Right lung (tissue), 10 donors: ENCODE measurements at places on chromosomes 12 and 14. TPM values are rescaled to one million over a fixed set of nuclear protein-coding genes. Genes with fewer than 3 reads are reported as not detected.
A peak's percentile ranks its signal among the peaks of the same experiment; 100 is the strongest.

GRCh38 chr14:76726551-76726970, 34.7 kb upstream of the VASH1 start:
- DNase-seq, result no peak

GRCh38 chr12:69024907-69025306, 91.9 kb upstream of the CPM start:
- DNase-seq, result no peak

DNA sequence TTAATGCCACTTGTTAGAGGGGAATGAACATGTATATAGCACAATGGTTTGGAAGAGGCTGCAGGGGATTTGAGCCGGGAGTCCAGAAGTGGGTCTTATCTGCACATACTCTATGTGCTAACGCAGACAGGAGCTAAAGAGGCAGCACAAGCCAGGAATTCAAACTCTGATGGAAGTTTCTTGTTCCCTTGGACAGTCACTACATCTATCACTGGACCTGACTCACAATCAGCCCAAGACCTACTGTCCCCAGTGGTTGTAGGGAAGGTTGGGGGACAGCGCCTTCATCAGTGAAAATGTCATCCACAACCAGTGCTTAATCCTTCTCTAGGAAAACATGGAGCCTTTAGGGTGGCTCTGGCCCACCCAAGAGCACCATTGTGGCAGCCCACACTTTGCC, 107.8 kb downstream of the GCH1 start:
- no peak for DNase-seq

- no peak for DNase-seq
Observed at GRCh38 chr12:56413392-56413791, 35.8 kb downstream of the TIMELESS start.

- DNase-seq, result no peak
Observed at GRCh38 chr12:8453021-8453513, 2.7 kb upstream of the CLEC6A start.

GRCh38 chr14:67883717-67884116, 64.1 kb downstream of the RAD51B start:
- no peak for DNase-seq

- peak; percentile 44 for DNase-seq
Observed at GRCh38 chr12:49503674-49504180, 35.1 kb upstream of the KCNH3 start.

- no peak for DNase-seq
Observed at GRCh38 chr14:46550836-46551235, 100.7 kb downstream of the RPL10L start.

GRCh38 chr12:40473962-40474361, 218.3 kb upstream of the CNTN1 start:
- DNase-seq, result no peak

DNA sequence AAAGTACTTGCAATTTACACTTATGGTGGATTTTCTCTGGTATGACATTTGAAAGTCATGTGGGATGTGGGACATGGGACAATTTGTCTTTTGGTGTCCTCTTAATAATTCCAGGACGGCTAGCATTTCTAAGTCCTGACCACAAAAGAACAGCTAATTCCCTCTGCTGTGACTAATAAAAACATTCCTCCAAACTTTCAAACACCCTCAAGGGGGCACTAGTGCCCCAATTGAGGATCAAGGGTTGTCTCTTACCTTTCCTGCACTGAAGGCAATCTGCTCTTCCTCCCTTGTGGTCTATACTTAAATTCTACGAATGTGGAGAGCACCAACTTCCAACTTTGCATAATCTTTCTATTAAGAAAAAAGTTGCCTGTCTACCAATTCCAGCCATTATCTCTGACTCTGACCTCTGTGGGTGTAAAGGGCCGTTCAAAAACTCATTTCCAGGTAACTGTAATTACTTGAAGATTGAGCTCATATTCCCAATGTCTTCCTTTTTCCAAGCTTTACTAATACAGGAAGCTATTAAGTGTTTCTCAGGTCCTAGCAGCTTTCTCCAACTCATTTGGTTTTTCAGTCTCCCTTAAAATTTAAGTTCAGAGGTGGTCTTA, 210.2 kb downstream of the PTPRO start:
- DNase-seq, result no peak

GRCh38 chr12:8637666-8638065, 25.0 kb downstream of the MFAP5 start:
- no peak for DNase-seq

- DNase-seq, result no peak
Observed at GRCh38 chr12:53115891-53116648, 12.8 kb downstream of the SOAT2 start.

GRCh38 chr12:19234981-19235871, 105.7 kb downstream of the PLEKHA5 start:
- DNase-seq, result no peak

GRCh38 chr14:61074852-61075251, 93.8 kb downstream of the SLC38A6 start:
- no peak for DNase-seq

DNA sequence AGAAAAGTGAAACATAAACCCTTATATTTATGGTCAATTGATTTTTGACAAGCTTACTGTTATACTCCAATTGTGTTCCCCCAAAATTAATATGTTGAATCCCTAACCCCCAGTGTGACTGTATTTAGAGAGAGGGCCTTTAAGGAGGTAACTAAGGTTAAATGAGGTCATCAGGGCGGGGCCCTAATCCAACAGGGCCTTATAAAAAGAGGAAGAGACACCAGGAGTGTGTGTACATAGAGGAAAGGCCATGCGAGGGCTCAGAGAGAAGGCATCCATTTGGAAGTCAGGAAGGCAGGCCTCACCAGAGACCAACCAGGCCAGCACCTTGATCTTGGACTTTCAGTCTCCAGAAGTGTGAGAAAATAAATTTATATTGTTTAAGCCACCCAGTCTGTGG, 6.5 kb upstream of the VTI1B start:
- no peak for DNase-seq

DNA sequence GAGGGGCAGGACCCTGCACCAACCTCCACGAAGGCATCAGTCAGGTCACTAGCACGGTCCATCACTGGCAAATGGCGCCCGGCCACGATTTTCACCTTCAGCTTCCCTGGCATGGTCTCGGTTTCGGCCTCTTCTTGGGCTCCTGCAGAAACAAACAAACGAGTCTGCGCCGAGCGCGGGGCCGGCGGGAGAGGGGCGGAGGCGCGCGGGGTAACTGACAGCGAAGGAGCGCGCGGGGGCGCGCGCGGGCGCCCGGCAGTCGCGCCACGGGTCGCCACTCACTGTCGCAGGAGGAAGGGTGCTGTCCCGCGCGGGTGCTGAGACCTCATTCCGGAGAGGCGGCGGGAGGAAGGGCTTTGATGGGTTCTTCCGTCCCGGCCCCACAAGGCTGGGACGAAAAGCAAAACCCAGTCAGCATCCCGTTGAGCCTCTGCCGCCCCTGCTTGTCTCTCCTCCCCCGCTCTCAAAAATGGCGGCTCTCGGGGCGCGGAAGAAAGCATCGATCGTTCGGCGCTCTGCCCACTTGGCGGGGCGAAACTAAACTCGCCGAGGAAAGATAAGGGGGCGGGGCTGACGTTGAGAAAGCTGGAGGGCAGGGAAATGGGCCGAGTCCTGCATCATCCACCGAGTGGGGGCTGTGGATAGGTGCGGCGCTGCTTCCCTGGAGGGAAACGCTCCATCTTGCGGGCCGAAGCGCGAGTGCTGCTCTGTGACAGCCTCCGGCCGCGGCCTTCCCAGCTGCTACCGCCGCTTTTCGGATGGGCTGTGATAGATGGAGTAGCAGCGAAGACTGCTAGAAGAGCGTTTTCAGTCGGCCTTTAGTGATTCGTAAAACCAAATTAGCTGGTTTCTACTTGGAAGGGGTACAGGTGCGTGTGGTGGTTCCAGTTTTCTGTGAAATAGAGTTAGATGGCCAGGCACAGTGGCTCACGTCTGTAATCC, at the start of gene C2CD5:
TSS of gene C2CD5 (minus strand) at position 505 of the 942 bp plus-strand sequence. CDS start at position 113, 392 bp downstream.
- DNase-seq, result peak; percentile 98

DNA sequence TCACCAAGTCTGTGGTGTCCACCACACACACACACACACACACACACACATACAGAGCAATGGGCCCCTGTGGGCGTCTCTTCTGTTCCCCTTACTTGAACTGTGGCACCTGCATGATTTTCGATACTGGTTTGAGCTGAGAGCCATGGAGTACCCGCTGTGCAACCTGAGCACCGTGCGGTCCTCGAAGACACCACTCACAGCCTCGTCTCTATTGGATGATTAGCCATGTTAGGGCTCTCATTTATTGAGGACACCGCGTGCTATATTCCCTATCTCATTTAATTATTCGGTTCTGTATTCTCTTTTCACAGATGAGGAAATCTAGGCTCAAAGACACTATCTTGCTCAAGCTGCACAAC, 623 bp upstream of the C14orf132 start:
- no peak for DNase-seq

- DNase-seq, result peak; percentile 24
Observed at GRCh38 chr12:108381787-108382436, 42.8 kb upstream of the CMKLR1 start.

GRCh38 chr12:45577844-45578399, 151.6 kb upstream of the ARID2 start:
- no peak for DNase-seq

DNA sequence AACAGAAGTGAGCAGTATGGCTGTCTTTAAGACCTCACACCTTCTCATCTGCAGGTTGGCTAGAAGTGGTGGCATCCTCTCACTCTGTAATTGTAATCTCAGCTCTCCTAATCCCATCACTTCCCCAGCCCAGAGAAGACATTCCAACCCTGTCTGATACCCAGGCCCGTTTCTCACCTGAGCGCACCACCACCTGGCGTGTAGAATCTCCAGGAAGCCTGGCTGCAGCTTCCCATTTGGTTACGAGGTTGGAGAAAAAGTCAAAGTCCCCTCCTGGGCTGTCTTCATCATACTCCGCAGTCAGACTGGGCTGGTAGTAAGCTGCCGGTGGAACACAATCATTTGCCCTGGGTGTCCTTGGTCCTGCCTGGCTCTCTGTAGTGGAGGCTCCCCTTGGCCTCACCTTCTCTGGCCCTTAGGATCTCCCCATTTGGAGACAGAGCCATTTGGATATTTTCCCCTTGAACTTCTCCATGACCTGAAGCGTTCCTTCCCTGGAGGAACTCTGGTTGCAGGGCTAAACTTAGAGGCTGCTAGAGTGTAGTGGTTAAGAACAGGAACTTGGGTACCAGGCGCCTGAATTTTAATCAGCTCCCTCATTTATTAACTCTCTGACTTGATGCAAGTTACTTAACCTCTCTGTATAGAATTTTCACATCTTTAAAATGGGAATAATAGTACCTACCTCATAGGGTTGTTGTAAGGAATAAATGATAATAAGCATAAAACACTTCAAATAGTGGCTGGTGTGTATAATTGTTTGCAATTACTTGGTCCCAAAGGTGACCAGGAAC, 1.8 kb downstream of the SDR39U1 start:
- no peak for DNase-seq

GRCh38 chr14:104428860-104429259, 150.7 kb upstream of the C14orf180 start:
- DNase-seq, result no peak

DNA sequence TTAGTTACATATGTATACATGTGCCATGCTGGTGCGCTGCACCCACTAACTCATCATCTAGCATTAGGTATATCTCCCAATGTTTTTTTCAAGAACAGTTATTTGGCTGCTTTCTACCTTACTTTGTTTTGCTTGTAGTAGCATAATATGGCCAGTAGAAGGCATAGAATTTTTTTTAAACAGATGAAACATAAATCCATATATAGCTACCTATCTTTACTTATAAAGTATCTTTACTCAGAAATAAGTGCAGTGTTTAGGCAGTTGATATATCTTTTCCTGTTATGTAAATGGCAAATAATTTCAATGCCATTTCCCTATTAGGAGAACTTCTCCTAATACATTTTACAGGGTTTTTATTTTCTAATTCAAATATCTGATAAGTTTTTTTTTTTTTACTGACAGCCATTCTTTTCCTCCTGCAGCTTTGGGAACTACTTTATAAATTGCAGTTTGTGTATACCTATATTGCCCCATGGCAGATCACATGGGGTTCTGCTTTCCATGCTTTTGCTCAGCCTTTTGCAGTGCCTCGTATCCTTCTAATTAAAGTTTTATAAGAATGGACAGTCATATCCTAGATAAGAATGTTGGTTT, 143.1 kb downstream of the PCNX1 start:
- no peak for DNase-seq

- no peak for DNase-seq
Observed at GRCh38 chr12:49966511-49967041, 4.9 kb downstream of the AQP5 start.

DNA sequence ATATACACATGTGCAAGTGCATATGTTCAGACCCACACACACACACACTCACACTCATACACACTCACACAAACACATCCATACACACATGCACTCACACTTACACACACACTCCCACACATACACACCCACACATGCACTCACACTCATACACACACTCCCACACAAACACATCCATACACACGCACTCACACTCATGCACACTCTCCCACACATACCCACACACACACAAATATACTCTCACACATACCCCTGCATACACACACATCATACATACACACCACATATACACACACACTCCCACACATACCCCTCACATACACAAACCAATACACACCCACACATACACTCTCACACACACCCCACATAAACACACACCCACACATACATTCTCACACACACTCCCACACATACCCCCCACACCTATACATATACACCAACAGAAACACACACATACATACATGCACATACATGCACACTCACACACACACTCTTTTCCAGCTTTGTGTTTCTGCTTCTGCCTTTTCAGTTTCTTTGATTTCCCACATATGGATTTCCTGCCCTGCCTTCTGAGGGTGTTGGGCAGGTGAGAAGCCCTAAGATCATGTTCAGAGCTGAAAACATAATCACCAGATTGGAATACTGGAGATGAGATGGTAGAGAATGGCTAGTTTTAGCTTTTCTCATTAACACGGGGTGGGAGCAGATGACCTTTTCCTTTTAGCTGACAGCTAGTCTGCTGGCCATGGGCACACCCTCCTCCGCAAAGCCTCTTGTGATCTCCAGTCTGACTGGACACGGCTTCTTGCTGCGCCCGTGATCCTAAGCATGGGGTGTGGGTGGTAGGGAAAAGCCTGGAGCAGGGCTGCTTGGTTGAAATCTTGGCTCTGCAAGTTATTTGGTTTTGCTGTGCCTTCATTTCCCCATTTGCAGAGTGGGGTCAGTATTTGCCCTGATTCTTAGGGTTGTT, 214.0 kb downstream of the CHST11 start:
- no peak for DNase-seq

GRCh38 chr12:123265851-123266678, 5.6 kb downstream of the CDK2AP1 start:
- no peak for DNase-seq

GRCh38 chr14:94572637-94573303, 8.5 kb upstream of the SERPINA5 start:
- DNase-seq, result no peak

The TMPRSS12 gene
- polyA plus RNA-seq, result 0.08 TPM

The CFAP54 gene
- polyA plus RNA-seq, result 3.1 TPM

The CLEC4A gene
- 4.3 TPM for polyA plus RNA-seq

The FOXM1 gene
- 45.3 TPM for polyA plus RNA-seq

The DPF3 gene
- 1.8 TPM for polyA plus RNA-seq

The PGF gene
- polyA plus RNA-seq, result 14.1 TPM

The CCDC196 gene
- polyA plus RNA-seq, result not detected

The TUBA1A gene
- polyA plus RNA-seq, result 446 TPM

The GARIN6 gene
- polyA plus RNA-seq, result not detected

The LRTM2 gene
- not detected for polyA plus RNA-seq

The LHX5 gene
- not detected for polyA plus RNA-seq

The SUDS3 gene
- 63.0 TPM for polyA plus RNA-seq
